ENCODE measurements at places on chromosomes 4 and X.

DNA sequence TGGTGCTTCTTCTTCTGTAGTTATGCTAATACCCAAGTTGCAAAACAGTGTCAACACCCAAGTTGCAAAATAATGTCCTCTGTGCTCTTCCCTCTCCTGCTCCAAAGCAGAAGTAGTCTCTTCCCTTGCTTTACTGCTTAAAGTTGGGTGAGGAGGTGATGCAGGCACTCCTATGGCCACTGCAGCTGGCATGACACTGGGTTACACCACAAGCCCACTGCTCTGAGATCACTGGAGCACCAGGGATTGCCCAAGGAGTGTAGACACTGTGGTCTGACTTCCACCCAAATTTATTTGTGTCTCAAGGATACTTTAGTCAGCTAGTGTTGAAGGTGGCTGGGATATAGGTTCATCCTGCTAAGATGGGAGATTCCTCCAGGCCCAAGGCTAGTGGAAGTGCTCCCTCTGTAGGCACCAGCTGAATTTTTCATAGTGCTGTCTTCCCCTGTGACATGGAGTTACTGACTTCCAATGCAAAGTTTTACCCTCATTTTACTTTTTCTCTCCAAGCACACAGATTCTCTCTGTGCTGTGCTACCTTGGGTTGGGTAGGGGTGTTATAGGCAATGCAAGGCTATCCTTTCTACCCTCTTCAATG, 196.2 kb upstream of the TENT5D start:
- DNase-seq, result no peak

GRCh38 chr4:147773261-147774184, 41.6 kb downstream of the ARHGAP10 start:
- DNase-seq, result no peak

DNA sequence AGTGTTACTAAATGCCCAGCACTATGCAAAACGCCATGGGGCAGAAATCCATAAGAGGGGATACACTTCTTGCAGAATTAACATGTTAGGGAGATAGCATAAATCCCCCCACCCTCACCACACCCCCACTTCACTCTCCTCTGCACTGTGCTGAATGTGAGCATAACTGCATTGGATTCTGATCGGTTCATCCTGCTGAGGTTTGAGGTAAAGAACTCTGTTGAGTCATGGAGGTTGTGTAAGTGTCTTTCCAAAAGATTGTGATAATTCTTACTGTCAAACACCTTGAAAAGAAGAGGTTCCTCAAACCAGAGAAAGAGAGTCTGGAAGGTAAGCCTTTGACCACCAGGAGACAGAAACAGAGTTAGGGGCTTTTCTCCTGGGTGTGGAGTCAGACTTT, 43.6 kb downstream of the RBM47 start:
- no peak for DNase-seq

DNA sequence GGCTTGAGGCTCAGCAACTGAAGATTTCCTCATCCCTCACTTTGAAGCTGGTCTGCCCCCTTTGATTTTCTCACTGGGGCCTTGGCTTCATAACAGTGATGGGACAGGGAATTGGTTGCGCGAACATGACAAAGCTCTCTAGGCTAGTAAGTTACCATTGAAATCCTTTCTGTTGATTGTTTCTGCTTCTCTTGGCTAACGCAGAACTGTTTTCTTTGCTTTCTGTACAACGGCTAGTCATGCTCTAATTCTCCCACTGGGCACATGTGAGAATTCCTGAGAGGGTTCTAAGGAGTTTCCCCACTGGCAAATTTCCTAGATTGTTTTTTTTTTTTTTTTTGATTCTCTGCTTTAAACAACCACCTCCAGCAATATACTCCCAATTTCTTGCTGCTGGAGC, 738.6 kb downstream of the PCDH7 start:
- no peak for DNase-seq

DNA sequence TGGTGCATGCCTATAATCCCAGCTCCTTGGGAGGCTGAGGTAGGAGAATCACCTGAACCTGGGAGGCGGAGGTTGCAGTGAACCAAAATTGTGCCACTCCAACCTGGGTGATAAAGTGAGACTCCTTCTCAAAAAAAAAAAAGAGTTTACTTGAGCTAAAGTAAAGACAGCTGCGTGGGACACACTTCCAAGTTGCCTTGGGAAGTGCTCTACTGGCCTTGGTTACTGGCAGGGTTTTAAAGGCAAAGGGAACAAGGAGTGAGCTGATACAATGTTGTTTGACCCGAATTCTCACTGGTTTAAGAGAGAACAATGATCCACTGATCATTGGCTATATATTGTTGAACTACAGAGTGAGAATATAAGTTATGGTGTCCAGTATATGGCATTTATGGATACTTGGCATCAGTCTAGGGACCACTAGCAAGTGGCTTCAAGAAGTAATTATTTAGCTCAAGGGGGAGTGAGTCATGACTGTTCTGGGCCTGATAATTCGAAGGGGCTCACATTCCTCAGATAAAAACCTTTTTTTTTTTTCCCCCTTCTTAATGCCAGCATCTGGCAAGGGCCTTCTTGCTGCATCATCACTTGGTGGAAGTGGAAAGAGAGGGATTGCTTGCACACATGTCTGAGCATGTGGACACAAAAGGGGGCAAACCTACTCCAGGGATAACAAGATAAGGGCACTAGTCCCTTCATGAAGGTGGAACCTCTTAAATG, 32.3 kb downstream of the GRK4 start:
- DNase-seq, result no peak

DNA sequence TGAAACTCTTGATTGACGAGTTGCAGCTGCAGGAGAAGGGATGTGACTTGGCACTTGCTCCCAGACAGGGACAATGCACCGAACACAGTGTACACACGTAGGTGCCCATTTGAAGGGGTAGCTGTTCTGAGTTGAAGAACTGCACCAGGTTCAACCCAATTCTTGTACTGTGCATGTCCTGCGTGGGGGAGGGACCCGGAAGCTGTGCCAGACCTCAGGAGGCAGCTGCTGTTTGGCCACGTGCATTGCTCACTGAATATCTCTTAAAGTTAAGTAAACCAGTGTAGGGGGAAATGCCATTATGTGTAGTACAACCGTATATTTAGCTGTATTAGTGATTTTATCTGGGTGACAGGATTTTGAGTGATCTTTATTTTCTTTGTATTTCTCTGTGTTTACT, 12.0 kb upstream of the RBBP7 start:
- DNase-seq, result no peak

DNA sequence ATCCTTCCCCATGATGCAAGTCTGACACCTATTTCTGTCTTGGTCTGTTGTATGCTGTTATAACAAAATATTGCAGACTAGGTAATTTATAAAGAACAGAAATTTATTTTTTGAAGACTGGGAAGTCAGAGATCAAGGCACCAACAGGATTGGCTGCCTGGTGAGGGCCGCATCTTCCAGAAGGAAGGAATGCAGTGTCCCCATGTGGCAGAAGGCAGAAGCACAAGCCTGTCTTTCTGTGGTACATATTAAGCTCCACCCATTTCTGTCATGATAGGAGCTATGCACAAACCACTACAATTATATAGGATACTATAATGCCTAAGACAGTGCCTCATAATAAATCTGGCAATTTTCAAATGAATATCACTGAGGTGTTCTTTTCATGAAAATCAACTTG, 502.3 kb upstream of the DIAPH2 start:
- no peak for DNase-seq

DNA sequence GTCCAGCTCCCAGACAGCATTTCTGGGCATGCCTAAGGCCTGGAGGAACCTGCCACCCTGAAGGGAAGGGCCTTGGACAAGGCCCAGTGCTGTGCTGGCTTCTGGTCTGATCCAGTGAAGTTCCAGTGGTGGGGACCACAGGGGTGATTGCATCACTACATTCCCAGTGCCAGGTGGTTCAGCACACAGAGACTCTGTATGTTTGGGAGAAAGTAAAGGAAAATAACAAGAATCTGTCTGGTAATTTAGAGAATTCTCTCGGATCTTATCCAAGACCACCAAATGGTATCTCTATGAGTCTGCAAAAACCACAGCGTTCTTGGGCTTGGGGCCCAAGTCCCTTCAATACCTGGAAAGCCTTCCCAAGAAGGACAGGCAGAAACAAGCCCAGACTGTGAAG, 131.8 kb upstream of the MAD2L1 start:
- DNase-seq, result no peak

GRCh38 chr4:146059865-146060264, 115.7 kb upstream of the LSM6 start:
- DNase-seq, result no peak

DNA sequence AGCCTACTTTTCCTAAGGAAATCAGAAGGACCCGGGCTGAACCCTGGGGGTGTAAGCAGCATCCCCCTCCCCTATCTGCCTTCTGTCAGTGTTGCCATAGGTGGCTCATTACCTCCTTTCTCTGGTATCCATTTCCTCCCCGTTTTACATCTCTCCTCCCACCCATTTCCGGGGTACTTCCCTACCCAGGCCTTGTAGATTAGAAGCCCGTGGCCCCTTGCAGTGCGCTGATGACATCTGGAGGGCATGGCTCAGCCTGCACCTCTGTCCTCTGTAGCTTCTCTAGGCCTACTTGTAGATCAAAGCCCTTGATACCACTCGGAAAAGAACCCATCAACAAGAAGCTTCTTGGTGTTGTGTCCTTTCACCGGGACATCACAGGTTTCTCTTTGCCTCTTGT, 71.8 kb downstream of the NBDY start:
- DNase-seq, result no peak

DNA sequence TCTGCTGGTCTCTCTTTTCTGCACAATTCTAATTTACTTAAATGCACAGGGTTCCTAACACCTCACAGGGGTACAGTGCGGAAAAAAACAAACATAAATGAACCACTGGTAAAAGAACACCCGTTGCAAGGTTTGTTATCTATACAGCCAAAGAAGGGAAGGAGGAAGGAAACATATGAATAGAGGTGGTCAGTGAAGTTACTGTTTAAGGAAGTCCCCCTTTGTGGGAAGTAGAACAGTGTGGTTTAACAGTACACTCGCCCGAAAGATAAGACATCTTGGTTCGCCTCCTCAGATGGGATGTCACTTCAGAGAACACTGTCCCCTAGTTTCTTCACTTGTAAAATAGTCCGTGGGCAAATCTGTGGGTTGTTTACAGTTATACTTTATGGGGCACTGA, 57.5 kb downstream of the TEC start:
- DNase-seq, result no peak

- DNase-seq, result no peak
Measured at GRCh38 chr4:163663454-163664225, 169.2 kb downstream of the TMA16 start.

DNA sequence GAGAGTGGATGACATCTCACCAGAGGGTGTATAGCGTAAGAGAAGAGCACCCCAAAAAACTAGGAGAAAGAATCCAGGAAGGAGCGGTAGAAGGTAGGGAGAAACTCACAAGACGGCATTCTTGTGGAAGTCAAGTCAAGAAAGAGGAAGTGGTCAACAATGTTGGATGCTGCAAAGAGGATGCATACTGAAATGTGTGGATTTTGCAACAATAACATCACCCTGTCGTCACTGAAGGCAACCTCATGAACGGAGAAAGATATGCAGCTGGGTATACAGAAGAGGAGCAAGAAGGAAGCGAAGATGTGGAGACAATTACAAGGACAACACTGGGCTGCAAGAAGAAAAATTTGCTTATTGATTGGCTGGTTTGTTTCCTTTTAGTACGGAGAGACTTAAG, 11.4 kb upstream of the TAPT1 start:
- no peak for DNase-seq

GRCh38 chrX:15594371-15594770, 6.4 kb downstream of the ACE2 start:
- no peak for DNase-seq

DNA sequence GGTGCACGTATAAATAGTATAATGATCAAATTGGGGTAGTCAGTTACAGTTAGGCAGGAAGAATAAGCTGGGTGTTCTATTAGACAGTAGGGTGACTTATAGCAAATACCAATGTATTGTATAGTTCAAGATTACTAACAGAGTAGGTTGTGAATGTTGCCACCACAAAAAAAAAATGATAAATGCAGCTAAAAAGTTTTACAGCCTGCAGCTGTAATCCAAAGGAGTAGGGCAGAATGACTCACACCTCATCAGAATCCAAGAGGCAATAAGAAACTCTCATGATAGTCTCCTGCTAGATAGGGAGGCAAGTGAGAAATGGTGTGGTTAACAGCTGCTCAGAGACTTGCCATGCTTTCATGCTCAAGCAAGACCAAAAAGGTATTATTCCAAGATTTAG, 19.6 kb upstream of the TCEAL4 start:
- DNase-seq, result no peak

DNA sequence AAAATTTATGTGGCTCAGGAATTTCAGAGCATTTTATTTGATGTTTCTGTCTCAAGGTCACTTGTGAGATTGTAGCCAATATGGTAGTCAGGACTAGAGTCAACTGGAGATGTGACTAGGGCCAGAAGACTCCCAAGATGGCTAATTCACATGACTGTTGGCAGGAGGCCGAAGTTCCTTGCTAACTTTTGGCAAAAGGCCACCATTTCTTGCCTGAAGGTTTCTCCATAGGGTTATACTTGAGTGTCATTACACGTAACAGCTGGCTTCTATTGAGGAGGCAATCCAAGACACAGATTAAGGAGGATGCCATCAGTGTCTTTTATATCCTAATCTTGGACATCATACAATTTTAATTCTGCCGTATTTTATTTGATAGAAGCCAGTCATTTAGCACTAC, 162.3 kb upstream of the MAOA start:
- no peak for DNase-seq

DNA sequence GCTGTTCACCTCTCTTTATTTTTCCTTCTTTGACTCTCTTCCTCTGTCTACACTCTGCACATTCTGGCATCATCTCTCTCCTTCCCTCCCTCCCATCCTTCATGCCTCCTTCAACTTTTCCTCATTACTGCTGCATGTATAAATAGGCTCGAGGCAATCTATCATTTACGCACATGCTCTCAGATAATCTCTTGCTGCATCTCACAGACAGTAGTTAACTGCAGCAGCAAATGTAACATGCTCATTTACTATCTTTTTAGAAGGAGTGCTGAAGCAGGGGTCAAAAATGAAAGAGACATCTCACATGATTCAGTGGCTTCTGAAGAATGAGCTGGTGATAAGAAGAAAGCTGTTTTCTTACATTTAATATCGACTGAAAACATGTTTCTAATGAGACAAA, 127.7 kb downstream of the RASL11B start:
- DNase-seq, result no peak

DNA sequence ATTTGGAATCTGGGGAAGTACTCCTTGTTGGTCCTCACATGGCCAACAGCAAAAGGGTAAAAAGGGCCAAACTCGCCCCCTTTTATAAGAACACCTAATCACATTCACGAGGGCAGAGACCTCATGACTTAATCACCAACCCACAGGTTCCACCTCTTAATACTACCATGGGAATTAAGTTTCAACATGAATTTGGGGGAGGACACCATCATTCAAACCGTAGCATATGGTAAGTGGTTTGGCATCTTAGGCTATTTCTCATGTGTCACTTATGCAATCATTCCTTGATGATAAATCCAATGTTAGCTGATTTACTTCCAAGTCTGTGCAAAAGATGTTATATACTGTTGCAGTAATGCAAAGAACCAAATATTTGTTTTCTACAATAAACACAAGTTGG, 302.9 kb upstream of the FAM241A start:
- no peak for DNase-seq

- no peak for DNase-seq
Measured at GRCh38 chr4:53371843-53372521, 5.5 kb upstream of the FIP1L1 start.
